ENCODE measurements at places on chromosomes 4 and X.

- DNase-seq = no peak
These were observed 17.4 kb downstream of the KLF3 start for GRCh38 chr4:38681281-38681991.

- peak; percentile 3 for DNase-seq
These were observed 550 bp downstream of the ADGRA3 start for GRCh38 chr4:22515145-22515887.

DNA sequence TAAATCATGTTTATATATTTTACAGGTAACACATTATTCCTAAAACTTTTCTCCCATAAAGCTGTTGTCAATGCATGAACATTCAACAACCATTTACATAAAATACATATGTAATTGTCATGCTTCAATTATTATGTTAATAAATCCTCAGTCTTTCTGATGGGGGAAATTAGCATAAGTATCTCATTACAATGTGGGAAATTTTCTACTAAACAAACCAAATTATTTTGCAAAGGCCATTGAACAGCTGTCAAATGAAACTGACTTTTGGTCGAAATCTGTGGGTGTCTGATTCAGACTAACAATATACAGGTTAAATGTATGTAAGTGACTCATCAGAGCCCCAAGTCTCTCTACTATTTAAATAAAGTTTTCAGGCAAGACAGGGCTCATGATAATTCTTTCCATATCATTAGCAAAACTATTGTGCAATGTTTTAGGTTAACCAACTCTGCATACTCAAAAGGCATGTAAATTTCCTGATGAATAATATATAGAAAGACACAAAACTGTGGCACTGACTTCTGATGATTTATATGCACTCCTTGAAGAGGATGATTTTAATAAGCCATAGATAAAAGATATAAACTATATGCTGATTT is 795.3 kb upstream of the AADAT start:
- no peak for DNase-seq

- DNase-seq = no peak
These were observed 11.2 kb downstream of the ABLIM2 start for GRCh38 chr4:8147231-8147970.

DNA sequence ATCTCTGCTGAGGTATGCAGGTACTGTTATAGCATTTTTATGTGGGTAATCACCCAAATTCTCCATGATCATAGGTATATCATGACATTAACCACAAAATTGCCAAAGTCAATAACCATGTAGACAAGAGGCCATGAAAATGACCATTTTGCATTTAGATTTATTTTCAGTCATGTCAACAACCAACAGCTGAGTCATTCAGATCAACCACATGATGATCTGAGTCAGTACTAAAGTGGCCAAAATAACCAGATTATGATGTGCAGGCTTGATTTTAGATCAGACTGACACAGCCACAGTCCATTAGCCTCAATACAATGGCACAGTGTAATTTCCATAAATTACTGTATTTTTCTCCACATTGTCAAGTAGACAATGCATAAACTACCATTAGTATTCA is 240.5 kb downstream of the GRIA3 start:
- DNase-seq = no peak

DNA sequence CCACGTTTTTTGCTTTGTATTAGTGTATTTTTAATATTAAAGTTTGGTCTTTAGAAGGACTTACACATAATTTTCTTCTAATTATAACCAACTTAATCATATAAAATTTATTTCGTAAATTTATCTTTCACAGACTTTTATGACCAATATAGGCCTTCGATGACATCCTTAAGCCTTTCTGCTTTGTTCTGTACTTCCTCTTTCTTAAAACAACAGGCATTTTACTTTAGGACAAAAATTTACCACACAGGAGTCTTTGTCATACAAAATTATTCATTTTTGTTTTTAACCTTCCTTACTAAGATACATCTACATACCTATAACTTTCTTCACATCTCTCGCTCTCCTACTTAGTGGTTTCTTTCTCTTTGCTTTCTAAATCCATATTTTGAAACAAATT is 56.3 kb downstream of the RGS12 start:
- DNase-seq = no peak

GRCh38 chr4:1958276-1959103 is 50.3 kb downstream of the NELFA start:
- no peak for DNase-seq

DNA sequence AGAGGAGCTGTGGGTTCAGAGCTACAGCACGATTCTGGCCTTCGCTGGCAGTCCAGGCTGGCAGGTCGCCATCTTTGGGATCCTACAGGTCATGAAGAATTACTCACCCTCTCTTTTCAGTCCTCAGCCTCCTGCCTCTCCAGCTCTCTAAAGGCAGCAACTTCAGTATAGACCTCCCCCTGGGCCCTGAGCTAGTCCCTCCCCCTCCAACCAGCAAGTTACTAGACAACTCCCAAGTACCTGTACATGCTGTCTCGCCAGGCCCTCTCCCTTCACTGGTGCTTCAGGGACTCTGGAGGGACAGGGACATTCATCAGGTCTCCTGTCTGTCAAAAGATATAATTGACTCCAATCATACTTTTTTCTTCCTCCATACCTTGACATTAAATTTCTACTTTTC is at the start of gene GPR119:
GPR119 (minus strand) TSS at position 155 of the 400 bp plus-strand sequence. CDS start 227 bp downstream, outside the sequence.
- DNase-seq = no peak

DNA sequence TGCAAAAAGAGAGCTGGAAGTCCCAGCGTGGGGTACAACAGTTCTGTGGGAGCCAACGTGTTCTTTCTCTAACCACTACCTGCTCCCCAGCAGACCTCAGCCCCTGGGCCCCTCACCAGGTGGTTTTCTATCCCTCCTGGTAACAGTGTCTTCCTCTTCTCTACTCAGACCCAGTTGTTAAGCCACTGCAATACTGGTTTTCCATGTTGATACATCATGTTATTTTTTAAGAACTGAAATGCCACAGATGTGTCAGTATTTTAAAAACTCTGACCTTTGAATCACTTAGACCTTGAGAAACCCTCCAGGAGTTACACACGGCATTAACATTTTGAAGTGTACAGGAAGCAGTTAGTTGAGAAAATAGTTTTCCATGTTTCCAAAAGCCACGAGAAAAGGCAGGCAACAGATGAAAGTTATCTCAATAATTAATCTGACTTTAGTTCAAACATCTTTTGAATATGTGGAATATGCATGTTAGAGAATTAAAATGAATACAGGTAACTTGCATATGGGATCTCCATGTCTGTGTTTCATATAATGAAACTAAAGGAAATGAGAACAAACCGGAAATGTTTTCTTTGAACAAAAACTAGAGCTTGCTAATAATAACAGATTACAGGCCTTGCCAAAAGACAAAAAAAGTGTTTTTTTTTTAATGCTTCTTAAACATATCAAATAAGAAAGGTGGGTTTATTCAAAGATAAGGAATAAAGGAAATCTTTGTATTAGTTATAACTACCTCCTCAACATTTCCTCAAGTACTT is 108.8 kb downstream of the ZNF827 start:
- no peak for DNase-seq

DNA sequence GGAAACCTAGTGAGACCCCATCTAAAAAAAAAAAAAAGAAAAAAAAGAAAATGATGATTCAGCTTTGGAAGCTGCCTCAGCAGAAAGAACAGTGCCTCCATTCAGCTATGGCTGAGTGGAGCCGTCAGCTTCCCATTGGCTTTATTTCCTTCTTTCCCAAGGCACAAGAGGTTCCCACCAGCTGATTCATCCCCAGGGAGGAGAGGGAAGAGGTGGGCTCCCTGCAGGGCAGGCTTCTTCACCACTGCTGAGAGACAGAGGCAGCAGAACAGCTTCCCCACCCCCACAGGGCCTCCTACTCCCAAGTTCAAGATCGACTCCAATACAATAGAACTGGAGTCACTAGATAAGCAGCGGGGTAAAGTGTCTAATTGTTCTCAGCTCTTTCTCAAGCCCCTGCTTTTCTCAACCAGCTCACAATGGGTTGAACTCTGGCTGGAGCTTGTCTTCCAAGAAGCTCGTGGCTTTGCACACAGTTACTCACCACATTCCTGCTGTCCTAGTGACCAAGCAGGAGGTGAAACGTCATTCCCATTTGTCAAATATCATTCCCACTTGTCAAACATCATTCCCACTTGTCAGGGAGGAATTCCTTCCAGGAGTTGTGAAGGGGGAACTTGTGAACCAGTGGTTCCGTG is 47.8 kb downstream of the FHDC1 start:
- no peak for DNase-seq

DNA sequence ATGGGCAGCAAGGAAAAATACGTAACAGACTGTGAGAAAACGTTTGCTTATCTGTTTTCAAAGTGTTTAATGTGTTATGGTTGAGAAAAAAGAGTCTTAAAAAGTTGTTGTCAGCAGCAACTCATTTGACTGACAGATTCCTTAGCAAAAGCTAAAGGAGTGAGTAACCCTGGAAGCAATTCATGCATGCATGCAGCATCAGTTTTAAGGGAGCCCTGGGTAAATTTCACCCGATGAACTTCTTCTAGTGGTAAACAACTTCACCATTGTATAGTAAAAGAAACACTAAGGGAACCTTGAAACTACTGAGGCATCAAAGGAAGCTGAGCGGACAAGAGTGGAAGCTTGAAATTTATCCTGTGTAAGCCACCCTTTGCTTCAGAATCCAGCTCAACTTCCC is 583.2 kb upstream of the INTU start:
- DNase-seq = no peak

- DNase-seq = no peak
These were observed 78.8 kb upstream of the TEX13A start for GRCh38 chrX:105299286-105299685.
